ENCODE measurements at places on chromosomes 2 and 18.

DNA sequence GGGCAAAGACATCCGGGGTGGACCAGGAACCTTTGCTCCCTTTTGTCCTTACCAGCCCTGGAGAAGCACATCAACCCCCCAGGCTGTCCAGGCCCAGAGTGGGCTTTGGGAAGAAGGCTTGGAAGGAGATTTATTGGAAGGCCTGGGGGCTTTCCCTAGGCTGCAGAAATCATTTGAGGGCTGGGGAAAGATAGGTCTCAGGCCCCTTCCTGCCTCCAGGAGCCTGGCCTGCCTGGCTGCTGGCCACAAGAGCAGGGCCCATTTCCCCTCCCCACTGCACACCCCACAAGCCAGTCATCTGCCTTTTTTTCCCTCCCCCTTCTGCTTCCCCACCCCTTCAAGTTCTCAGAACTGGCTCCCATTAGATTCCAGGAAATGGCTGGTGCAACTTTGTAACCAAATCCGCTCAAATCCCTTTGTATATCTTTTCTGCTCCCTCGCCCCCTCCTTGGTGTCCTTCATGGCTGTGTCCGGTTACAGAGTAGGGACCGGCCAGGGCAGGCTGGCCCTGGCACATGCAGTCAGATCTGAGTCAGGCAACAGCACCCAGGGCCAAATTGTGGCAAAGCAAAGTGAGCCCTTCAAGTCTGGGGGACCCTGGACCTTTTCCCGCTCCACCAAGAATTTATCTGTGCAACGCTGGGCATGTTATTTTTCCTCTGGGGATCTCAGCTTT, 20.8 kb upstream of the TNP1 start:
- no peak for DNase-seq

DNA sequence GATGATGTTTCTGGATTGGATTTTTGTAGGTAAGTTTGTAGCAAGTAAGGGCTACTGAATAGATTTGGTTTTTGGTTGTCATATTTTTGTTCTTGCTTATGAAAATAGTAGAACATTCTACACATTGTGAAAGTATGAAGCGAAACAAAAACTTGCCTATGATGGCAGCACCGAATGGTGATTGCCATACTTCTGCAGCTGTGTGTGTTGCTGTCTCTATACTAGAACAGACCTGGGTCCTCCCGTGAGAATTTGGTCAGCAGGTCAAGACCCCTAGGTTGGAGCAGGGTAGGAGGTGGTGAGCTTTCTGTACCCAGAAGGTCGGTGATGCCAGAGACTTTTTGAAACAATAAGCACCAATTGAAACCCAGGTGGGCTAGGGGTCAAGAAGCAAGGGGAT, 322.6 kb downstream of the PRKCE start:
- no peak for DNase-seq

- DNase-seq, result no peak
Observed at GRCh38 chr2:188142088-188142487, 149.6 kb upstream of the GULP1 start.

GRCh38 chr2:233081731-233082221, 21.6 kb downstream of the INPP5D start:
- no peak for DNase-seq

GRCh38 chr2:128378231-128379020, 59.8 kb upstream of the HS6ST1 start:
- no peak for DNase-seq

- DNase-seq, result no peak
Observed at GRCh38 chr18:55141318-55141717, 182.1 kb upstream of the CCDC68 start.

DNA sequence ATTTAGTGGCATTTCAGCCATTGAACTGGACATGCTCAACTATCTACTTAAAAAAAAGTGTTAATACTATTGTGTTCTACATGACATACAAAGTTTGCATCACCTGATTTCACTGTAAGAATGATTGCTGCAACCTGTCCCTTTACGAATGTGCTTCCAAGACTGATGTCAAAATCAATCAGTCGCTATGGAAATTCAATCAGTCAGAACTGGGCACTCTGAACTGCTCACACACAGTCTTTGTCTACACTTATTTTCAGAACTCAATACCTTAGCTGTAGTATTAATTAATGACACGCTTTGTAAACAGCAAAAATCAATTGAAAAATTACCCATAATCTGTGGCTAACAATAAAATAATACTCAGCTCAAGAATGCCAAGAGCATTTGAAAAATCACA, 70.3 kb upstream of the KLHL29 start:
- no peak for DNase-seq

- peak; percentile 77 for DNase-seq
Observed at GRCh38 chr2:205721057-205721449, 38.8 kb downstream of the NRP2 start.

- no peak for DNase-seq
Observed at GRCh38 chr2:55048508-55049042, 1.7 kb downstream of the RTN4 start.

GRCh38 chr2:68367953-68368653, 3.0 kb downstream of the PLEK start:
- DNase-seq, result no peak

DNA sequence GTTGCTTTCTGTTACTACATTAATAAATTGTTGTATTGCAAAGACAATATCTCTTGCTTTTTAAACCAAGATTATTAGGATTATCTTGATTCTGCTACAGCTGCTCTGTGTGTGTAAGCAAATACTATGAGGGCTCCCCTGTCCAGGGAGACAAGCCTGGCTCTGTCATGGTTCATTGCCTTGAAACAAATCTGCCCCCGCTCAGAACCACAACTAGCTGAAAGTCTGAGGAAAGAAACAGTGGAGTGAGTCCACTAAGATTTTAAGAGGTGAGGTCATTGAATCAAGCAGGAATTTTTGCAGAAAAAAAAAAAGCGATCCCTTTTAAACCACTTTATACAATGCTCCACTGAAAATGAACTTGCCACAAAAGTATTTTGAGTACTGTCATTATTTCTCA, 30.8 kb upstream of the LRRTM4 start:
- no peak for DNase-seq

GRCh38 chr18:22005191-22005841, 164.1 kb upstream of the GATA6 start:
- DNase-seq, result no peak

- DNase-seq, result no peak
Observed at GRCh38 chr2:238644095-238645081, 203.5 kb upstream of the TWIST2 start.

DNA sequence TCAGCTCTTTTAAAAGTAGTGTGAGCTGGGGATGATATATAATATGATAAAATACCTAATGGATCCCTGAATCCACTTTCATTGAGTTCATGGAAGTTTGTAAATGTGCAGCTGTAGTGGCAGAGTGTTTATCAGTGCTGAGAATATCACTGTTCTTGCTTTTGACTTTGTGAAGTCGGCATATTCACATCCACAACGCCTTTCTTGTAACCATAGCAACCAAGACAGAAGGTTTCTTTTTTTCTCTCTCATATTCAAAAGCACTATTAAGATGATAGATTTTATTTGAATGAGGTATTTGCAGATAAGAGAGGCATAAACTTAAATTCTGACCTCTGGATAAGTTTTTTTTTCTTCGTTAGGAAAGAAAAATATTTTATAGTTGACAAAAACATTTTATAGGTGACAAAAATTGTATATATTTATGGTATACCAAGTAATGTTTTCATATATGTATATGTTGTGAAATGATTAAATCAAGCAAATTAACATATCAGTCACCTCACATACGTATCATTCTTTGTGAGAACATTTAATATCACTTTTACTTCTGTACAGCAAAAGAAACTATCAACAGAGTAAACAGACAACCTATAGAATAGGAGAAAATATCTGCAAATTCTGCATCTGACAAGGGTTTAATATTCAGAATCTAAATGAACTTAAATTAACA, 130.0 kb downstream of the PLCL1 start:
- no peak for DNase-seq

GRCh38 chr2:143674051-143674450, 544.8 kb downstream of the ARHGAP15 start:
- no peak for DNase-seq

DNA sequence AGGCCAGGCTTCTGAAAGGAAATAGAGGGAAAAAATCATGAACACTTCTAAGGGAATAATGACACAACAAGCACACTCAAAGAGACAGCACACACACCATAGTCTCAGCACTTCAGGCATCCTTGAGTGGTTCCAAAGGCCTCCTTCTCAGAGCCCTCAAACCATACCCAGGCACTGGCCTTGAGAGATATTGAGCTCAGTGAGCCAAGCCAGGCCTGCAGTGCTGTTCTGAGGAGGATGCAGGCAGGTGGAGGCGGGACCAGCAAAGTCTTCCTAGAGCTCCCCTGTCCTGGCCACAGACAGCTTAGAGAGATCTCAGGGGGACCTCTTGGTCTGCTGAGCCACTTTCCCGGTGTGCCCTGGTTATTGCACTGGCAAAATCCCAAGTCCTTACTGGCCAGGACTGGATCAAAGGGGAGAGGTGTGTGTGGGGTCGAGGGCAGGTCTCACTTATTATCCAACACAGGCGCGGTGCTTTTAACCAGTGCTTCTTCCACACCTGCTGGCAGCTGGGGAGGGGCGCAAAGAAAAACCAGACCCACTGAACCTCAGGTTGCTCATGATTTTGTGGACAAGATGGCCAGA, 86.8 kb upstream of the HAAO start:
- DNase-seq, result no peak

DNA sequence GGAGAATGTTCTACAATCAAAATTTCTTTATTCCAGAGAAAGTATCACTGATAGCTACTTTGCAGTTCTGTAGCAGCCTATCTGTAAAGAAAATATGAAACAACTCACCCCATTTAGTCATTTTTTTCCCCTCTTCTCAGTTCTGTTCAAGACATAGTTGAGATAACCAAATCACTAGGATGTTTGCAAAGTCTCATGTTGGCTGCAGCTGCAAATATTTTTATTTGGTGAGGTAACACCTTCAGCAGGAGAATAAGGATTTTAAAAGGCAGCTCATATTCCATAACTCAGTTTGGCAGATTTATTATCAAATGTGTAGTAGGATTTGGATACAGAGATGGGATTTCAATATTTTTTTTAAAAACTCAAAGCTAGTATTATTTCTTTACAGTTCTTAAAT, 41.0 kb downstream of the HNRNPLL start:
- DNase-seq, result no peak

GRCh38 chr2:120625865-120626560, 109.7 kb upstream of the GLI2 start:
- no peak for DNase-seq

Measured in NCI-H524 treated with DMSO at 0.1 percent for 48 hours (cell line).